ENCODE measurements at places on chromosomes 2 and 18. TPM values are rescaled to one million over a fixed set of nuclear protein-coding genes. Genes with fewer than 3 reads are reported as not detected.
A peak's percentile ranks its signal among the peaks of the same experiment; 100 is the strongest.

The CAPN10 gene
- total RNA-seq = 27.8 TPM

The SIX3 gene
- total RNA-seq = not detected

- DNase-seq = no peak
- no peaks in the 10 kb centered on the region for H3K27me3 ChIP-seq
- no peaks in the 10 kb centered on the region for H3K36me3 ChIP-seq
- H3K4me1 ChIP-seq = no peaks in the 10 kb centered on the region
These were observed 86.3 kb upstream of the TGFA start for GRCh38 chr2:70639841-70640436.

The SERPINB4 gene
- total RNA-seq = not detected

- no peak for DNase-seq
These were observed 124.2 kb upstream of the REV1 start for GRCh38 chr2:99613980-99614379.

The TGFA gene
- 1.8 TPM for total RNA-seq

DNA sequence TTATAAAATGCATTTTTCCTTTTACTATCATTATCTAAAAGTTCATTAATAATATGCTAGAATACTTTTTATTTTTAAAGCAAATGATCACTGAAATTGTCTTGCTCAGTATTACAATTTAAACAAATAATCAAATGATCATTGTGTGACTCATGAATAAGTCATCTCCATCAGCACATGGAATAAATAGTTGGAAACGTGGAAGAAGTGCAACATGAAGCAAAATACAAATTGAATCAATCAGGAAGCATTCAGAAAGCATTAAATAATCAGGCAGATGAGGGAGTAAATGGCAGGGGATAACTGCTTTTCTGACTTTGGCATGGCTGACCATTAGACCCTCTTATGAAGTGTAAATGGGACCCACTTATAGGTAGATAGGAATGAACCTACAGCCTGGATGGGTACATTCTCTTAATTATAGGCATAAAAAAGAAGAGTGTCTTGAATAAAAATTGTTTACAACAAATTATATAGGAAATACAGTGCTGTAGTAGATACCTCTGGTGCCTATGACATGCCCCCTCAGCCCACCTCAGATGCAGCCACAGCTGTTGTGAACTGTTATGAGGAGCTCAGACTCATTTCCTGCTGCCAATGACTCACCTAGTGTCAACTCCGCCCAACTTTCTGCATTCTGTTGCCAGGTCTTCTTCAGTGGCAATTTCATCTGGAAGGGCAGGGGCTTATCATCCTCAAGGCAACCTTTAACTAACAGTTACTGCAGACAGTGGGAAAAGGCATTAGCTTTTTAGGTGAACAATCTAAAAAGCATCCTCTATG lies 936.0 kb downstream of the TRIB2 start:
- DNase-seq = no peak
- H3K27ac ChIP-seq = no peak overlapping the region
- H3K4me1 ChIP-seq = no peaks in the 10 kb centered on the region
- H3K36me3 ChIP-seq = no peaks in the 10 kb centered on the region
- no peaks in the 10 kb centered on the region for H3K27me3 ChIP-seq

GRCh38 chr2:6896930-6897759 lies 19.6 kb downstream of the RSAD2 start:
- H3K27me3 ChIP-seq = no peaks in the 10 kb centered on the region
- DNase-seq = no peak
- H3K4me1 ChIP-seq = no peaks in the 10 kb centered on the region
- H3K4me3 ChIP-seq = no peak overlapping the region
- peak overlapping the region; percentile 21 for H3K27ac ChIP-seq

The LCT gene
- not detected for total RNA-seq

The HAAO gene
- total RNA-seq = 7.2 TPM

Measured in ascending aorta (tissue), 2 donors.